ENCODE measurements at places on chromosomes 13 and 19.
A peak's percentile ranks its signal among the peaks of the same experiment; 100 is the strongest.

DNA sequence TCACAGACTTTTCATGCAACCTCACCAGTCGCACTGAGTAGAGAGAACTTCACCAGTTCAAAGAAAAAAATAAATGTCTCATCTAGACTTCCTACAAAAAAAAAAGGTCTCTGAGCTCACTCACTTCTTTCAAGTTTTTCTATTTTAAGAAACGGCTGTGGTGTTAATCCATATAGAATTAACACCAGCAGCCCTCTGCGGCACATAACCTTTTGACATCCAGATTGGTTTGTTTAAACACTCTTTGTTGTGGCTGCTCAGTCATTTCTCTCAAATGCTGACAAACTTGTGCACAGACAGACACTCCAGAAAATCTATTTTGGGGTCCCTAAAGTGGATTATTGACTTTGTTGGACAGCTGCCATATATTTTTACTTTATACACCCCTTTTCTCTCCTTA is 874.9 kb downstream of the EFNB2 start:
- peak; percentile 21 for DNase-seq

DNA sequence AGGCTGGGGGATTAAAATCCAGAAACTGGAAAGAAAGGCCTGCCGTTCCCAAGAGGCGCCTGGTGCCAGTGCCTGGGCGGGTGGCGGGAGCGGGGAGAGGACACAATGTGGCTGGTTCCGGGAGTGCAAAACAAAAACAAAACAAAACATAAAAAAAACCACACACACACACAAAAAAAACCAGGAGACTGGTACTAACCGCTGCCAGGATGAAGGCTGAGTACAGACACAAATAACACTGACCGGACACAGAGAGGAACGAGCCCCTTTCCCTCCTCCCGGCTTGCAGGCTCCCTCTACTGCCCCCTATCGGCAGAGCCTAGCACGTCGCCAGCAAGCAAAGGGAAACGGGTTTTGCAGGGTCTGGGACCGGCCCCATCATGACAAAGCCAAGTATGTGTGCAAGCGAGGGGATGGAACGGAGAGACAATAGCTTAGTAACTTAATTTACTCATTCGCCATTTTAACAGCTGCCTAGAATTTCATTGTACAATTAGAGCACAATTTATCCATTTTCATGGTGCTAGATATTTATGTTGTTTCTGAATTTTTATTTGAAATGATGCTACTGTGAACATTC is 17.9 kb upstream of the ZDHHC20 start:
- peak; percentile 81 for DNase-seq

DNA sequence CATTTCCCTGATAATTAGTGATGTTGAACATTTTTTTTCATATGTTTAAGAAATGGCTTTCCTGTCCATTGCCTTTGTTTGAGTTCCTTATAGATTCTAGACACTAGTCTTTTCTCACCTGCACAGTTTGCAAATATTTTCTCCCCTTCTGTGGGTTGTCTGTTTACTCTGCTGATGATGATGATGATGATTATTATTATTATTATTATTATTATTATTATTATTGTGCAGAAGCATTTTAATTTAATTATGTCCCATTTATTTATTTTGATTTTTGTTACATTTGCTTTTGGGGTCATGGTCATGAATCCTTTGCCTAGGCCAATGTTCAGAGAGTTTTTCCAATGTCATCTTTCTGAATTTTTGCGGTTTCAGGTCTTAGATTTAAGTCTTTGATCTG is 492.5 kb upstream of the TSHZ3 start:
- no peak for DNase-seq

DNA sequence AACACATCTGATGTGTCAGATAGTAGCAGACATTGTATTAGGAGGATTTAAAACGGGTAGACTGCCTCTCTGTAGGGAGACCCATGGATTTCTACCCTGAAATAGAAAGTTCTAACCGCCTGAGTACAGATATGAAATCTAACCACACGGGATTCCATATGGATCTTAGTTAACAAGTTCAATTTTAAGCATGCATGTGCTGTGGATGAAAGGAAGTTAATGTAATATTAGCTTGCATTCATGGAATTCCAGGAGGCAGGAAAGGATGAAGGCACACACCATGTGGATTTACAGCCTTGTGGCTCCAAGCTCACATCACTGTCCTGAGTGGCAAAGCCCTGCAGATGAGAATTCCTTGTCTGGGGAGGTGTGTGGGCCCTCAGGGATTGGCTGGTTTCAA is 120.6 kb upstream of the IRS2 start:
- no peak for DNase-seq

GRCh38 chr19:10736916-10737551 is 19.2 kb downstream of the DNM2 start:
- no peak for DNase-seq

DNA sequence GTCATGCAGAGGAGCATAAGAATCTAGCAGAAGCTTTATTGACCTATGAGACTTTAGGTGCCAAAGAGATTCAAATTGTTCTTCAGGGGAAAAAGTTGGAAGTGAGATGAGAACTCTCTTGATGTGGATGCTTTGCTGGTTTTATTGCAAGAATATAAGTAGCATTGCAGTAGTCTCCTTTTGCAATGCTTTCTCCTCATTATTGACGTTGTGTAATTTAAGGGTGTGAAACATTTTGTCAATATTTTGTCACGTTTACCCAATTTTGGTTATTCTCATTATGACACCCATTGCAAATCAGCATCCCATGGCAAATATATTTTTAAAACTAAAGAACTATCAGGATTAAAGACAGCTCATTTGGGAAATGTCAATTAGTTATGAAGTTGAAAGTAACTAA is 11.9 kb upstream of the LILRB5 start:
- no peak for DNase-seq
